ENCODE measurements at places on chromosomes 7 and 10.

GRCh38 chr7:38889079-38889478 lies 19.9 kb downstream of the VPS41 start:
- DNase-seq = no peak

DNA sequence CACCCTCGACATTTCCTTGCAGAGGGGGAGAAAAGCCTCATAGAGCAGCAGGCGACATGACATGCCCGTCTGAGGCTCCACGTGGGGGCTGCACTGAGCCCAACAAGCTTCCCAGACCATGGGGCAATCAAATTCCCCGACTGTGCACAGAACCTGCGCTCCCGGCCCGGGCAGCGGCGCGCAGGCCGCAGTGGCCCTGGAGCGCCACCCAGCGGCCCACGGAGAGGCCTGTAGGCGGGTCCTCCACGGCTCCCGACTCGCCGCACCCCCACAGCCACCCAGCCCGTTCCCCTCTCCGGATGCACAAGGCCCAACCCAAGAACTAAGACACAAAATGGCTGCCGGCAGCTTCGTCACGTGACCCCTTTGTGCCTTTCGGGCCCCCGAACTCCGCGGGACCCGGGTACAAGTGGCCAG lies 816 bp downstream of the EPC1 start:
- DNase-seq = peak; percentile 87

DNA sequence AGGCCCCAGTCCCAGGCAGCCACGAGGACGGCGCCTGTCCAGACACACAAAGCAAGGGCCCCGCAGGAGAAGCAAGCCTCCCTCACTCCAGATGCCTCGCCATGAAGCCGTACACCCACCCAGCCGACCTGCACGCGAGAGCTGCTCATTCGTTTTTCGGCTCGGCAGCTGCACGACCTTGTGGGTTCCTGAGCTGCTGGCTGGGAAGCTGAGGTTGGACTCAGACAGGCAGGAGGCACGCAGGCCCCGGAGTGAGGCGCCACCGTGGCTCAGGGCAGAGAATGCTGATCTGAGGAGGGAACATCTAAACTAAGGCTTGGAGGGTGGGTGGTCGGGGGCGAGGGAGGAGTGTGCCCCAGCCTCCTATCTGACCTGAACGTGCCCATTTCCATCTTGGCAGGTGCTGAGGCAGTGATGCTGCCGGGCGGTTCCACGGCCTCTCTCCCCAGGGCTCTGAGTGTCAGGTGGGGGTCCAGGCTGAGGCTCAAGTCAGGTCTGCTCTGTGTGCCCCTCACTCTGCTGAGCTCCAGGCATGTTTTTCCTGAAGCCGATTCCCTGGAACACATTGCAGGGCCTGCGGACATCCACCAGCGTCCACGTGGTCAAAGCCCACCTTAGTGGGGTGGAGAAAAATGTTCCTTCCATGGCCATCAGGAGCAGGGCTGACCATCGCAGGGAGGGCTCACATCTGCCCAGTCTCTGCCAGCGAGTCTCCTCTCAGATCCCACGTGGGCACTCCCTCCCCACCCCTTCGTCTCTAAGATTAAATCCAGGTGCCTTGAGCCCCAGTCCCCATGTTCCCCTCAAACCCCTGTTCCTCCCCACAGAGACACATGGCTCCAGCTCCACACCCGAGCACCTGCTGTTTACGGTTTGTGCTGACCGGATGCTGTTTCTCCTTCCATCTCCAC lies 28.1 kb upstream of the FAM20C start:
- DNase-seq = no peak

DNA sequence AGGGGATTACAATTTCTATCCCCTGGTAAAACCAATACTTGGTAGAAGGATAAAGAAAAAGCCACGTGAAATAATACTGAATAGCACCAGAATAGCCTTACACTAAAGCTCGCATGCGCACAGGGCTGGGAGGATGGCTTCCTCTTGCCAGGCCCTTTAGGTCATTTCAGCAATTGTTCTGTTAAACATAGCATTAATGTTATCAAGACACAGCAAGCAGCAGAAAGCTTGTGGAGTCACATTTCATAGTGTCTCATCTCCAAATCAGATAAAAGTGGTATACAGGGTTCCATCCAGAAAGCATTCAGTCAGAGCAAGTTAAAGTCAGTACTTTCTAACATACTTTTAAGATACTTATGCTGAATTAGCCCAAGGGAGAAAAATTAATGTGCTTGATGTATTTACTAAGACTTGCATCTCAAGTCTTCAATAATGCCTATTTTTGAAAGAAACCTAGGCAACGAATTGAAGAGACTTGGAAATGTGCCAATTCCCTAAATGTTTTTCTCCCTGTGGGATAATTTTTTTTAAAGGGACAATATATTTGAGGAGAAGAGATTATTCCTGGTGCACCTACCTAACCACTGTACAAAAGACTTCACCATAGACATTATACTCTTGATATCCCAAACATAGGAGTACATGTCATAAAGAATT lies 14.3 kb upstream of the NPM3 start:
- DNase-seq = no peak

- no peak for DNase-seq
Measured at GRCh38 chr7:136883046-136883445, 14.6 kb downstream of the CHRM2 start.

DNA sequence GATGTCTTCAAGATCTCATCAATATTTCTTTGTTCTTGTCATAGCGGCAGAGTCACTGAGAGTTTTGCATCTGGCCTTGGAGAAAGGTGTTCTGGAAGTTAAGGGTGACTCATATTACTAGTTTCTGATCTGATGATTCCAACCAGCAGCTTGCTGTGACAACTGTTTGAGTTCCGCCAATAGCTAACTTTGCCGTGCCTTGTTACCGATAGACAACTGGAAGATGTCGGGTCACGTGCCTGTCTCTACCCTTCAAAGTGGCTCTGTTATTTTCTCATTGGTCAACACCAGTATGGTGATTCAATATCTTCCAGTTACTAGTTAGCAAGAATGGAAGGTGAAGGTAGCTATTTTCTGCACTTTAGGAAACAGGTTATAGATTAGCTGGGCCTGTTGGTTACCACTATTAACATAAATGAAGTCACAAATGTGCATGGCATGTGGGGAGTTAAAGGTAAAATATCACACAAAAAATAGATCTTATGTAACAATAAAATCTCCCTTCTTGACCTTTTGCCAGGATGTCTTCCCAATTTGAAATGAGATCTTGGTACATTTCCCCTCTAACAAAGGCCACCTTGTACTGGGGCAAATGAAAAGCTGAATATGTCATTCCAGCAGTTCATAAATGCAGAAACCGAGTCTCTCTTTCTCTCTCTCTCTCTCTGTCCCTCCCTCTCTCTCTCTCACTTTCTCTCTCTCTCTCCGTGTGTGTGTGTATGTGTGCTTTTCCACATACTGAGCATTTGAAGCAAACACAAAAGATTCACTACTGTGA lies 2.6 kb upstream of the MGAM2 start:
- DNase-seq = no peak

DNA sequence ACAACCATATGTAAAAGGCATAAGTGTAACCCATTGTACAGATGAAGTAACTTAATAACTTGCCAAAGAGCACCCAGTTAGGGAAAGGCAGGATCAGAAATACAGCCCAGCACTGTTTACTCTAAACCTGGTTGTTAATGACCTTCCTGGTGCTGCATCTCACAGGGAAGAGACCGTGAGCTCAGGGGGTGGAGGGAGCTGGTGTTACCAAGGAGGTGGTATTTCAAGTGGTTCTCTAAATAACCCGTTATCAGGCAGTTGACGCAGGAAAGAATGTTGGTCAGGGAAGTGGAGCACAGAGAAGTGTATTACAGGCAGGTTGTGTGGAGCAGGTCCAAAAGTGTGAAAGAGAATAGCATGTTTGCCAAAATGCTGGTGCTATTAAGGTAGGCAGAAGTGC lies 4.4 kb upstream of the ST7 start:
- DNase-seq = no peak

DNA sequence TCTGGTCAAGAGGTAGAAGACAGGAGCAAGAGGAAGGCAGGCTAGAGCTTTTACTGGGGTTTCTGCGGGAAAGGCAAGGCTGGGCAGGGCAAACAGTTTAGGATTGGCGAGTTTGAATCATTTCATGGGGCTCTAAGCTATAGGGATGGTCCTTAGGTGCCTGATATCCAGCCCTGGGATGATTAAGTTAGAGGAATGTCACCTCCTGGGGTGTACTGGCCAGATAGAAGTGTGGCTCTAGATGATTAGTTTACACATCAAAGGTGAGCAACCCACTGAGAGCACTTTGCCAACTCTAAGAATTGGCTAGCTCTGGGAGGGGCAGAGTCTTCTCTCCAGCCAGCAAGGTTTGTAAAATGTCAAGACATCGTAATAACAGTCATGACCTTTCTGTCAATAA lies 52.4 kb downstream of the ZNF365 start:
- no peak for DNase-seq

DNA sequence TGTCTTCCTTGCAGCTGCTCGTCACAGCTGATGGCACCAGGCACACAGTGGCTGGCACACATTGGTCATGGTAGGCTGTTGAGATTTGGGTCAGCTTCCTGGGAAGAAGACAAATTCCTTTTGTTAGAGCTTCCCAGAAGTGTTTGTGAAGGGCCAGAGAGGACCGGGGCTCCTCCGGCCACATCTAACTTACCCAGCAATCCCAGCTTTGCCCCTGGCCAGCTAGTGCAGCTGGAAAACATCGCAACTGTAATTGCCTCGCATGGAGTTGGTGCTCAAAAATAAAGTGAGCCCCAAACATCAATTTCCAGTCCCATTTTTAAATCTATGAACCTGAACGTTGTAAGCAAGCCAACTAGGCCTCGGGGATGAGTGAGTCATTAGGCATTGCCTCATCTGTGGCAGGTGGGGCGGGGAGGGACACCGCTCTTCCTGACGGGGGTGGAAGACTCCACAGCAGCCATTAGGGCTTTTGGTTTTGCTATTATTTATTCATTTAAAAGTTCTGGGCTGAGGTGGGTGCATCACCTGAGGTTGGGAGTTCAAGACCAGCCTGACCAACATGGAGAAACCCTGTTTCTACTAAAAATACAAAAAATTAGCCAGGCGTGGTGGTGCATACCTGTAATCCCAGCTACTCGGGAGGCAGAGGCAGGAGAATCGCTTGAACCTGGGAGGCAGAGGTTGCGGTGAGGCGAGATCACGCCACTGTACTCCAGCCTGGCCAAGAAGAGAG lies 12.4 kb downstream of the CPA5 start:
- DNase-seq = no peak

DNA sequence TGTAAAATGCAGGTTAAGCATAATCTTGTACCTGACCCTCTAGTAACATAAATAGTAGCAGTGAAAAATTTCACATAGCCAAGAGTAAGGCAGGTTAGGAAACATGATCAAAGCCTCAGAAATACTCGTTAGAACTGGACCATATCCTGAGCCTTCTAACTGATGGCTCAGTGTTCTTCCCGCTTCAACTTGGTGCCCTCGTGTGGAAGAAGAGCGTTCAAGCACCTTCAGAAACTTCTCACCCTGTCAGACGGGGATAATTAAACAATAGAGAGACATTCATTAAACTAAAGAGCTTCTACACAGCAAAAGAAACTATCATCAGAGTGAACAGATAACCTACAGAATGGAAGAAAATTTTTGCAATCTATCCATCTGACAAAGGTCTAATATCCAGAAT lies 124.5 kb downstream of the MYOF start:
- peak; percentile 40 for DNase-seq

GRCh38 chr7:34341326-34341725 lies 316.7 kb upstream of the NPSR1 start:
- peak; percentile 10 for DNase-seq

- DNase-seq = no peak
Measured at GRCh38 chr7:8134089-8134733, 127.8 kb downstream of the ICA1 start.

GRCh38 chr10:129331839-129332220 lies 135.2 kb upstream of the MGMT start:
- no peak for DNase-seq

DNA sequence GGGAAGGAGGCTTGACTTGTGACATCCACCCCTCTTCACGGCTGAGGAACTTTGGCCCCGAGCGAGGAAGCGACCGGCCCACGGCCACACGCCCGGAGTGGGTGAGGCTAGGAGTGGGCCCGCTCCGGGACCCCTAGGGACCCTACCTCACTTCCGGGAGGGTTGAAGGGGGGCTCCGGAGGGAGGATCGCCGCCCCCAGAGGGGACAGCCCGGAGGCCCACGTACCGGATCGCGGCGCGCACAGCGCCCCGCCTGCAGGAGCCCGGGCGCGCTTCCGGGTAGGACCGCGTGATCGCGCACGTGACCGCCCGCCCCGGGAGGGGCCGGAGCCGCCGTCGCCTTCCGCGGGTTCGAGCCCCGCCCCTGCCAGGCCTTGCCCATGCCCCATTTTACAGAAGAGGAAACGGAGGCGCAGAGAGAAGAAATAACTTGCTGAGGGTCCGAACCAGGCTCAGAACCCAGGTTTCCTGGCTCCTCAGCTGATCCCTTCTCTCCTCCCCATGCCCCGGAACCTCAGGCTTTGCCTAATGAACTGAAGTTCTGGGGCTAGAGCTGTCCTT lies at the start of gene HPS1:
Gene HPS1 (minus strand): TSS at position 275 of the 561 bp plus-strand sequence. CDS start 3,695 bp downstream, outside the sequence.
- peak; percentile 62 for DNase-seq

Data from NCI-H2171 treated with DMSO at 0.1 percent for 48 hours (cell line).